ENCODE measurements at places on chromosomes 13 and 19. TPM values are rescaled to one million over a fixed set of nuclear protein-coding genes. Genes with fewer than 3 reads are reported as not detected.

C19orf67 gene
- not detected for polyA plus RNA-seq

CGB3 gene
- polyA plus RNA-seq = not detected

TUBGCP3 gene
- polyA plus RNA-seq = 11.3 TPM

ZNF813 gene
- 0.96 TPM for polyA plus RNA-seq

CAPN12 gene
- polyA plus RNA-seq = 12.3 TPM

SLC10A2 gene
- polyA plus RNA-seq = not detected

IGFL4 gene
- polyA plus RNA-seq = 0.16 TPM

SLC25A42 gene
- polyA plus RNA-seq = 4.1 TPM

GPC6 gene
- 0.16 TPM for polyA plus RNA-seq

SELENOV gene
- not detected for polyA plus RNA-seq

DCT gene
- 0.02 TPM for polyA plus RNA-seq

LYL1 gene
- 1.9 TPM for polyA plus RNA-seq

TMEM59L gene
- 0.41 TPM for polyA plus RNA-seq

SYCN gene
- polyA plus RNA-seq = not detected

ATP1A3 gene
- 0.12 TPM for polyA plus RNA-seq

Data from esophagus (tissue), 2 donors.